Sigmoid colon (tissue), 7 donors: ENCODE measurements at places on chromosomes 2 and 18. TPM values are rescaled to one million over a fixed set of nuclear protein-coding genes. Genes with fewer than 3 reads are reported as not detected.

The ANKRD62 gene
- not detected for total RNA-seq

The PSD4 gene
- 1.4 TPM for total RNA-seq

The LRRC30 gene
- total RNA-seq: not detected

The CLEC4F gene
- not detected for total RNA-seq

The HOXD9 gene
- 27.1 TPM for total RNA-seq

The NGEF gene
- not detected for total RNA-seq

The NTSR2 gene
- not detected for total RNA-seq

The KCNF1 gene
- total RNA-seq: 0.81 TPM

The CCT4 gene
- total RNA-seq: 98.4 TPM

The RAX gene
- not detected for total RNA-seq

The NEU4 gene
- 3.6 TPM for total RNA-seq

The SLC9A2 gene
- 0.28 TPM for total RNA-seq

The MTCL1 gene
- total RNA-seq: 87.9 TPM

The MAB21L4 gene
- not detected for total RNA-seq

The FOXD4L1 gene
- total RNA-seq: 0.14 TPM

The BUB1 gene
- 1.1 TPM for total RNA-seq

The L3MBTL4 gene
- 3.6 TPM for total RNA-seq

The NXPH2 gene
- total RNA-seq: not detected

The GEN1 gene
- 0.49 TPM for total RNA-seq

The FEV gene
- 0.71 TPM for total RNA-seq

The HAAO gene
- total RNA-seq: 3.1 TPM

The FNDC4 gene
- total RNA-seq: 6.6 TPM

The MTHFD2 gene
- 12.7 TPM for total RNA-seq

The GTF2A1L gene
- total RNA-seq: 30.7 TPM

The MYCN gene
- total RNA-seq: 0.55 TPM

The CCDC85A gene
- 3.6 TPM for total RNA-seq

The DLX2 gene
- total RNA-seq: not detected

The FBXO15 gene
- total RNA-seq: 0.36 TPM

The SLC8A1 gene
- total RNA-seq: 305 TPM

The NT5C1B gene
- not detected for total RNA-seq

The MC5R gene
- not detected for total RNA-seq

The UGT1A9 gene
- total RNA-seq: not detected

The PDCD1 gene
- total RNA-seq: 0.14 TPM

The KIF3C gene
- 6.9 TPM for total RNA-seq

The RASGRP3 gene
- 9.2 TPM for total RNA-seq

The PRSS56 gene
- not detected for total RNA-seq
